SJSA1 (cell line): ENCODE measurements at places on chromosomes 2 and 18.

- H3K4me3 ChIP-seq: peak within 1 kb of the TSS; percentile 88
- H3K4me1 ChIP-seq: no peaks in the 10 kb centered on the region; the same call in 1 of the 2 replicates
- DNase-seq: peak; percentile 100
- peak within 1 kb of the TSS; percentile 100 for H3K27ac ChIP-seq
These were observed at the start of gene ZC3H6 for GRCh38 chr2:112275311-112275886. TSS of gene ZC3H6 (plus strand) at chr2:112275597. CDS start at chr2:112275995, 398 bp downstream.

DNA sequence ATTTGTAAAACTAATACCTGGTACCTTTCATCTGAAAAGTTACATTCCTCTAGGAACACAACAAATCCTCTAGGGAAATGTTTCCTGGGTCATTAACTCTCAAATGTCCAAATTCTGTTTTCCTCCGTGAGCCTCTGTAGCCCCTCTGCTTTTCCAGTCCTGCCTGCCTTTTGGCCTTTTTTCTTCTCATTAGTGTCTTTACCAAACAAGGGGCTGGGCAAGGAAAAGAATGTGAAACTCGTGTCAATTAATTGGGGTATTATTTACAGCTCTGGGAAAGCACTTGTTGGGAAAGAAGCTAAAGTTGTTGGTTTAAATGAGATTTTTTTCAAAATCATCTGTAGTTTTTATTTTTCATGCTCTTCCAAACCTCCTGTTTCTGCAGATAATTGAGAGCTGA lies 198.1 kb upstream of the NRP2 start:
- no peaks in the 10 kb centered on the region for H3K27me3 ChIP-seq
- H3K36me3 ChIP-seq: no peaks in the 10 kb centered on the region
- no peak for DNase-seq
- no peak overlapping the region for H3K27ac ChIP-seq
- H3K4me3 ChIP-seq: no peak overlapping the region

DNA sequence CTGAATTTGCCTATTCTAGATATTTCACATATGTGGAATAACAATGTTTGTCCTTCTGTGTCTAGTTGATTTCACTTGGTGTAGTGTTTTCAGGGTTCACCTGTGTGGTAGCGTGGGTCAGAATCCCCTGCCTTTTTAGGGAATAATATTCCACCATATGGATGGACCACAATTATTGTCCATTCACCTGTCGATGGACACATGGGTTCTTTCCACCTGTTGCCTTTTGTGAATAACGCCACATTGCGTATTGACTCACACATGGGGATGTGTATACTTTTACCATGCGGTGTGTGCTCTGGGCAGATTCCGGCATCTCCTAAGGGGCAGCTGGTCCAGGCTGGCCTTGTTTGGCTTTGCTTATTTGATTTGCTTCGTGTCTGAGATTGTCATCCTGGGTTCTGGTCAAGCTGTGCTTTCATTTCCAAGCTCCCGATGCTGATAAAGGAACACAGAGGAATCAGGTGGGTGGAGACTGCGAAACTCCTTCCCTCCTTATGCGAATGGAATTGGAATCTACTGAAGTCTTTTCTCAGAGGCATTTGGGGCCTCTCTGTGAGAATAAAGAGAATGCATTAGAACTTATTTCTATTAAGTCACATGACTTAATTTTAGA lies 18.9 kb upstream of the ALLC start:
- no peaks in the 10 kb centered on the region for H3K27me3 ChIP-seq
- H3K27ac ChIP-seq: no peak overlapping the region
- peak; percentile 19 for DNase-seq
- H3K4me3 ChIP-seq: no peak overlapping the region
- H3K4me1 ChIP-seq: no peaks in the 10 kb centered on the region

GRCh38 chr18:68992719-68993482 lies 195.0 kb downstream of the CCDC102B start:
- H3K4me3 ChIP-seq: no peak overlapping the region
- no peak for DNase-seq
- H3K27ac ChIP-seq: no peak overlapping the region

DNA sequence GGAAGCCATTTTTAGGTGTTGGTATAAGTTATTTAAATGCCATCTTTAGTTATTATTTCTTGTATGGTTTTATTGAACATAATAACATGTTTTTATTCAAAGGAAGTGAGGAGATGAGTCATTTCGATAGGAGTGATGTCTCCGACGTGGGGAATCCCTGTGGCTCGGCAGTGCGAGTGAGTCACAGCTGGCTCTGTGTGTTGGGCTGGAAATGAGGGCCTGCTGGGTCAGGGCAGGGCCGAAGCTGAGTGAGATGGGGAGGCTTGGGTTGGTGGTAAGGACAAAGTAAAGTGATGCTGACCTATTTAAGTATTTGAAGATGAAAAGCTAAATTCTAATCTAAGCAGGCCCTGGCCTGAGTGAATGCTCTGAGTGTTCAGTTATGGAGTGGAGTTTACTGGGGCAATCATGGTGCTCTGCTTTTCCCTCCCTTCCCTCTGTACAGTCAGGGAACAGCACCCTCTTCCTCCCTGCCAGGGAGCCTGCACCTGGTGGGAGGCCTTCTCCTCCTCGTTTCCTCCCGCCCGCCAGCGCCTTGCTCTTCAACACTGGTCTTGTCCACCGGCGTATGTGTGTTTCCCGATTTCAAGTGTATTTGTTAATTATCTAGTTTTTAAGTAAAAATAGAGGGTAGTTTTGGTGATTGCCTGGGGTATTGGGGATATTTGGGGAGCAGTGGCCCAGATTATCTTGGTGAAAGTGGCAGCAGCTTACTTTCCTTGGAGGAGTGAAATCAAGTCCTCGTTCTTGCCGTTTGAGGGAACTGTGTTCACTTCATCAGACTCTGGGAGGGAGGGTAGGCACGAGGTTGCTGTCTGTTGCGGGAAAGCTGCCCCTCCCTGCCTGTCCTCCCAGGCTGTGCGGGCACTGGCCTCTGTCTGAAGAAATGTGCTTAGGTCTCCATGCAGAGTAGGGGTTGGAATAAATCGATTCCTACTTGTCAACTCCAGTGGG lies 157.0 kb downstream of the LDLRAD4 start:
- H3K4me1 ChIP-seq: peaks cover 30% of the 10 kb centered on the region
- H3K27me3 ChIP-seq: no peaks in the 10 kb centered on the region
- H3K4me3 ChIP-seq: no peak overlapping the region
- peak; percentile 84 for DNase-seq

DNA sequence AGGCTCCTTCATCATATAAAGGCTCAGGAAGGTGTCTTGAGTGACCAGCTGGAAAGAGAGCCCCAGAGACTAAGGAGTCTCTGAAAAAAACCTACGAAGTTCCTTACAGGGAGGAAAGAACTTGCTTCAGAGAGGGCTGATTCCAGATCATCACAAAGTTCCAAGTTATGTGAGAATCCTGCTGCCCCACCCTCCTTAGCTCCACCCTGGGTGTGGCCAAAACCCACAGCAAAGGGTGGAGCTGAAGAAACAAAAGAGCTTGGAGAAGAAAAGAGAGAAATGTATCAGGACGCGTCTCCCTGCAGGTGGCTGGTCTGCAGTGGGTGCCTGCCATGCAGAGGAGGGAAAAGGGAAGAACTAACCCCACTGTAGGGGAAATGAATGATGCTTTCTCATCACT lies 32.8 kb upstream of the ZNF396 start:
- H3K4me3 ChIP-seq: no peak overlapping the region
- no peak overlapping the region for H3K27ac ChIP-seq
- H3K36me3 ChIP-seq: no peaks in the 10 kb centered on the region
- no peaks in the 10 kb centered on the region for H3K27me3 ChIP-seq

DNA sequence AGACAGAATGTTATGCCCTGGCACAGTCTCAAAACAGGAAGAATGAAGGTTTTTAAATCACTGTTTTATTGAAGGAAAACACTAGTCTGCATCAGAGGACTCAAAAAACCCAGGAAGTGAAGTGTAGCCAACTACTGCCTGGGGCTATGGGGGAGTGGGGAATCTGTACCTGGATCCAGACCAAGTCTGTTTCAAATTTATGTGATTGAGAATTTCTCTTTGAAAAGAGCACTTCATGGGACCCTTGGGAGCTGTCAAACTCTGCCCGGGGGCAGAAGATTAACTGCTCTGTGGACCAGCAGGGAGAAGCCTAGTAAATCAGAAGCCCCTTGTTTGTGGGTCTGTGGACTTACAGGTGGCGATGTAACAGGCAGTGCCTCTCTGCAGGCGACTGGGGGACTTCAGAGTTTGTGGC lies 45.3 kb upstream of the TANC1 start:
- H3K36me3 ChIP-seq: no peaks in the 10 kb centered on the region
- peak overlapping the region; percentile 12; the same call in 1 of the 2 replicates for H3K27ac ChIP-seq
- H3K4me3 ChIP-seq: no peak overlapping the region
- H3K4me1 ChIP-seq: peaks cover 29% of the 10 kb centered on the region

GRCh38 chr2:100397976-100398375 lies 19.5 kb downstream of the CHST10 start:
- peaks cover 14% of the 10 kb centered on the region for H3K36me3 ChIP-seq
- no peaks in the 10 kb centered on the region for H3K4me1 ChIP-seq
- H3K27me3 ChIP-seq: no peaks in the 10 kb centered on the region
- no peak for DNase-seq

GRCh38 chr18:60982928-60983327 lies 350.3 kb upstream of the CDH20 start:
- no peak overlapping the region for H3K27ac ChIP-seq
- no peak for DNase-seq
- no peaks in the 10 kb centered on the region for H3K27me3 ChIP-seq
- H3K36me3 ChIP-seq: no peaks in the 10 kb centered on the region
- H3K4me1 ChIP-seq: peaks cover 21% of the 10 kb centered on the region

GRCh38 chr2:122519821-122520611 lies 764.6 kb downstream of the TSN start:
- H3K36me3 ChIP-seq: no peaks in the 10 kb centered on the region
- no peaks in the 10 kb centered on the region for H3K4me1 ChIP-seq
- no peak for DNase-seq
- H3K4me3 ChIP-seq: no peak overlapping the region
- H3K27ac ChIP-seq: no peak overlapping the region

GRCh38 chr2:212495046-212495445 lies 43.6 kb downstream of the ERBB4 start:
- no peak overlapping the region for H3K4me3 ChIP-seq
- H3K36me3 ChIP-seq: no peaks in the 10 kb centered on the region
- DNase-seq: no peak
- no peak overlapping the region for H3K27ac ChIP-seq
- 0 out of 2 replicates have a peak, but pooled peaks cover 2% of the 10 kb centered on the region for H3K27me3 ChIP-seq
- no peaks in the 10 kb centered on the region for H3K4me1 ChIP-seq

DNA sequence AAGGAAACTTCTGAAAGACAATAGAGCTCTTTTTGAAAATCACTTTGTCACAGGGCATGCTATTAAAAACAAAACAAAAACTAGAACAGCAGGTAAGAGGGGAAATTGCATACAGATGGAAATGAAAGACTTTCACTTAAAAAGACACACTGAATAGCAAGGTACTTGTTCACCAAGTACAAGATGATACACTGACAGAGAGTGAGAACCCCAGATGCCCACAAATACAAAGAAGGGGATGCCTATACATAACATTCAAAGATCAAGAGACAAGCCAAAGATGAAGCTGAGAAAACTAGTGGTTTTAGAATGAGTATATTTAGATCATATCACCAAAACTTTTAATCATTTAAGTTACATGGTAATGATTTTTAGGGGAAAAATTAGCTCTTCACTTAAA lies 60.7 kb downstream of the ASXL2 start:
- H3K36me3 ChIP-seq: no peaks in the 10 kb centered on the region
- H3K27me3 ChIP-seq: no peaks in the 10 kb centered on the region
- no peak overlapping the region for H3K27ac ChIP-seq
- H3K4me1 ChIP-seq: no peaks in the 10 kb centered on the region
- H3K4me3 ChIP-seq: no peak overlapping the region

DNA sequence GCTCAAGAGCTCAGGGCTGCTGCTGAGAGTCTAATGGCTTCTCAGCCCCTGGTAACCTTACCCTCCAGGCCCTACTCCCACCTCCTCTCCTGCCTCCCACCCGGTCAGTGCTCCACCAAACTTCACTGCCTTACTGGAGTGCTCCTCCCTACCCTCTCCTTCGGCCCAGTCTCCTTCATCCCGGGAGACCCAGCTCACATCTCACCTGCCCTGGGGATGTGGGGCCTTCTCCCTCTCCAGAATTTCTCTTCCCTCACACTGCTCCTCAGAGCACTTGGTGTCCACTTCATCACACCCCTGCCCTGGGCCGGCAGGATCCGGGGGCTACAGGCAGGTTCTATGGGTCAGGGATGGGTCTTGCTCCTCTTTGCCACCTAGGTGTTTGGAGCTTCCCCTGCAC lies 21.6 kb downstream of the PTPN18 start:
- H3K27ac ChIP-seq: no peak overlapping the region
- no peak for DNase-seq
- H3K4me3 ChIP-seq: no peak overlapping the region
- H3K4me1 ChIP-seq: peaks cover 15% of the 10 kb centered on the region

GRCh38 chr2:48749291-48750127 lies 6.0 kb downstream of the LHCGR start:
- no peak overlapping the region for H3K27ac ChIP-seq
- no peak for DNase-seq
- no peaks in the 10 kb centered on the region for H3K27me3 ChIP-seq
- no peak overlapping the region for H3K4me3 ChIP-seq
- no peaks in the 10 kb centered on the region for H3K36me3 ChIP-seq

- DNase-seq: no peak
- no peak overlapping the region for H3K27ac ChIP-seq
- H3K4me1 ChIP-seq: peaks cover 7% of the 10 kb centered on the region; the same call in 1 of the 2 replicates
- H3K27me3 ChIP-seq: no peaks in the 10 kb centered on the region
- H3K4me3 ChIP-seq: no peak overlapping the region
- H3K36me3 ChIP-seq: no peaks in the 10 kb centered on the region
These were observed 53.1 kb upstream of the ABCA12 start for GRCh38 chr2:215191477-215191876.

- H3K27me3 ChIP-seq: no peaks in the 10 kb centered on the region
- H3K36me3 ChIP-seq: no peaks in the 10 kb centered on the region
- peaks cover 45% of the 10 kb centered on the region for H3K4me1 ChIP-seq
- H3K27ac ChIP-seq: no peak overlapping the region
These were observed 33.6 kb upstream of the PTMA start for GRCh38 chr2:231674587-231675338.

GRCh38 chr18:3494245-3494526 lies 44.2 kb downstream of the TGIF1 start:
- peaks cover 2% of the 10 kb centered on the region for H3K4me1 ChIP-seq
- H3K4me3 ChIP-seq: no peak overlapping the region
- H3K27me3 ChIP-seq: no peaks in the 10 kb centered on the region
- no peaks in the 10 kb centered on the region for H3K36me3 ChIP-seq
- DNase-seq: no peak

GRCh38 chr2:120820953-120821279 lies 85.2 kb downstream of the GLI2 start:
- no peaks in the 10 kb centered on the region for H3K27me3 ChIP-seq
- DNase-seq: peak; percentile 80
- peaks cover 61% of the 10 kb centered on the region for H3K4me1 ChIP-seq
- peaks cover 13% of the 10 kb centered on the region; the same call in 1 of the 2 replicates for H3K36me3 ChIP-seq
- peak overlapping the region; percentile 90 for H3K27ac ChIP-seq

- H3K27me3 ChIP-seq: peaks cover 4% of the 10 kb centered on the region; the same call in 1 of the 2 replicates
- H3K36me3 ChIP-seq: no peaks in the 10 kb centered on the region
- H3K27ac ChIP-seq: no peak overlapping the region
- DNase-seq: no peak
These were observed 11.1 kb upstream of the INO80C start for GRCh38 chr18:35508746-35509338.

- peaks cover 33% of the 10 kb centered on the region for H3K4me1 ChIP-seq
- no peak for DNase-seq
- H3K27me3 ChIP-seq: no peaks in the 10 kb centered on the region
- peaks cover 3% of the 10 kb centered on the region; the same call in 1 of the 2 replicates for H3K36me3 ChIP-seq
These were observed 721 bp downstream of the ADAM17 start for GRCh38 chr2:9554921-9555296.

- no peaks in the 10 kb centered on the region for H3K27me3 ChIP-seq
- no peak overlapping the region for H3K4me3 ChIP-seq
- DNase-seq: no peak
These were observed 1935.1 kb upstream of the PIK3C3 start for GRCh38 chr18:40019797-40020392.
